Fibroblast of villous mesenchyme (primary cell): ENCODE measurements at places on chromosomes 16 and 17. TPM values are rescaled to one million over a fixed set of nuclear protein-coding genes. Genes with fewer than 3 reads are reported as not detected.

CPHXL2 gene
- not detected in 2 replicates for total RNA-seq

ALDOA gene
- 545 and 622 TPM in 2 replicates for total RNA-seq

NPIPB8 gene
- 0.86 TPM in 1 of 2 replicates, not detected in the other for total RNA-seq

TBX2 gene
- total RNA-seq = 12.5 and 21.3 TPM in 2 replicates

DGKE gene
- total RNA-seq = 7.1 and 12.1 TPM in 2 replicates

TAT gene
- under 0.01 TPM in 1 of 2 replicates, not detected in the other for total RNA-seq

MYADML2 gene
- total RNA-seq = not detected in 2 replicates

MYH8 gene
- not detected in 2 replicates for total RNA-seq

ST6GALNAC1 gene
- not detected in 2 replicates for total RNA-seq

HEXD gene
- 11.0 and 12.5 TPM in 2 replicates for total RNA-seq

SMIM22 gene
- total RNA-seq = not detected in 2 replicates

HBQ1 gene
- total RNA-seq = not detected in 2 replicates

TMC6 gene
- 4.2 and 5.2 TPM in 2 replicates for total RNA-seq

SRCIN1 gene
- not detected in 2 replicates for total RNA-seq

EME1 gene
- total RNA-seq = 4.5 and 4.7 TPM in 2 replicates

ASGR2 gene
- not detected in 2 replicates for total RNA-seq

SLC16A5 gene
- 5.6 and 6.4 TPM in 2 replicates for total RNA-seq

GUCY2D gene
- under 0.01 TPM in 1 of 2 replicates, not detected in the other for total RNA-seq

CHST4 gene
- total RNA-seq = not detected in 2 replicates

ATP2C2 gene
- not detected in 2 replicates for total RNA-seq

SLC13A2 gene
- total RNA-seq = not detected in 2 replicates

MAPK7 gene
- 14.7 and 24.2 TPM in 2 replicates for total RNA-seq

KRT39 gene
- not detected in 2 replicates for total RNA-seq

SEPTIN1 gene
- total RNA-seq = 0.43 TPM in 1 of 2 replicates, not detected in the other
